ENCODE measurements at places on chromosomes 5 and 9. TPM values are rescaled to one million over a fixed set of nuclear protein-coding genes. Genes with fewer than 3 reads are reported as not detected.

GRCh38 chr5:151688436-151688835 lies 1.7 kb upstream of the SPARC start:
- no peak for DNase-seq
- H3K27me3 ChIP-seq = no peaks in the 10 kb centered on the region
- H3K36me3 ChIP-seq = no peaks in the 10 kb centered on the region
- peaks cover 22% of the 10 kb centered on the region for H3K4me1 ChIP-seq

Gene OR1J2
- total RNA-seq = not detected

GRCh38 chr5:36458746-36459145 lies 147.7 kb upstream of the SLC1A3 start:
- no peaks in the 10 kb centered on the region for H3K4me1 ChIP-seq
- no peak overlapping the region for H3K4me3 ChIP-seq
- no peak overlapping the region for H3K27ac ChIP-seq
- no peaks in the 10 kb centered on the region for H3K36me3 ChIP-seq
- no peak for DNase-seq

DNA sequence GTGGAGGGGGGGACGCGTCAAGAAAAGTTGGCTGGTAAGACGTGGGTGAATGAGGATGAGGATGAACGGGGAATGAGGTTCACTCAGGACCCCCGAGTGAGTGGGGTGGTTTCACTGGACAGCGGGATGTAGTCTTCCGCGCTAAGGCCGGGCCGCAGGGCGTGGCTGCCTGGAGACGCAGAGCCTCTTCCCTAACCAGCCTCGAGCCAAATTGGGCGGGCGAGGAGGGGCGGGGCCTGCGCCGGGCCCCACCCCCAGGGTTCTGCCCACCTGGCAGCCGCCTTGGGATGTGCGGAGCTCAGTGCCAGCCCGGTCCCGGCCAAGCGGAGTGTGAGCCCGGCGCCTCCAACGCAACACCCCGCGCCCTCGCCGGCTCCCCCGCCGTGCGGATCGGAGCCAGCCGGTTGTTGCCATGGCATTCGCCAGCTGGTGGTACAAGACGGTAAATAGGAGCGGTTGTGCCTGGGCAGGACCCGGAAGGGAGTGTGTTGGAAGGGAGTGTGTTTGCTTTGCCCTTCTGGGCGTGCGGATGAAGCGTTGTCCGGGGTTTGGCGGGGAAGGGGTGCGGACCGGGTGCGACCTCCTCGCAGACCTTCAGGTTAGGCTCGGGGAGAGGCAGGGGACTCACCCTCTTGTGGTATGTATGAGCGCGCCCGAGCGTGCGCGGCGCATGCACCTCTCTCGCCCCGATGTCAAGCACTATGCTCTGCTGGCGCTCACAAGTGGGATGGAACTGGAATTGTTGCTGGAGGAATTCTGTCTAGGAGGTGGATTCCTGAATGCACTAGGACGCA lies 746 bp downstream of the CAST start:
- H3K4me3 ChIP-seq = peak overlapping the region; percentile 89
- no peaks in the 10 kb centered on the region for H3K27me3 ChIP-seq
- H3K27ac ChIP-seq = peak overlapping the region; percentile 99
- peak; percentile 88 for DNase-seq
- no peaks in the 10 kb centered on the region for H3K36me3 ChIP-seq

DNA sequence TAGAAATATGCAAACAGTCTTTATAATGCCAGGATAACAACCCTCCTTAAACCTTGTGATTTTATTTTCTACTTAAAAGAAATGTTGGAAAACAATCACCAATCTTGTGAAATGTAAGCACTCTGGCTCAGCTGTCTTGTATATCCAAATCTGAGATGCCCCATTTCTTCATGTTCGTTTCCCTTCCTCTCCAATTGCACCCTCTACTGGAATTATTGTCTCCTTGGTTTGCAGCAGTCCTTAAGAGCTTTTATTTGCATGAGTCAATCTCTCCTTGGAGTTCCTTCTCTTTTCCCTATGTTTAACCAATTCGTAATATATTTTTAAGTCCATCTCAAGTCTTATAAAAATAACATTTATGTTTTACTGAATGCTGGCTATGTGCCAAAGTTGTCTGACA lies 362.0 kb upstream of the CDH10 start:
- no peaks in the 10 kb centered on the region for H3K27me3 ChIP-seq
- H3K4me3 ChIP-seq = no peak overlapping the region
- no peak overlapping the region for H3K27ac ChIP-seq
- no peak for DNase-seq

GRCh38 chr9:109865521-109865920 lies 85.5 kb downstream of the PALM2AKAP2 start:
- H3K4me1 ChIP-seq = peaks cover 38% of the 10 kb centered on the region
- H3K27me3 ChIP-seq = no peaks in the 10 kb centered on the region
- no peak overlapping the region for H3K4me3 ChIP-seq
- H3K36me3 ChIP-seq = no peaks in the 10 kb centered on the region

- H3K4me1 ChIP-seq = no peaks in the 10 kb centered on the region
- no peak overlapping the region for H3K4me3 ChIP-seq
- DNase-seq = no peak
- no peaks in the 10 kb centered on the region for H3K36me3 ChIP-seq
- no peak overlapping the region for H3K27ac ChIP-seq
- no peaks in the 10 kb centered on the region for H3K27me3 ChIP-seq
These were observed 19.6 kb downstream of the CYFIP2 start for GRCh38 chr5:157285310-157286035.

Gene WDR38
- not detected for total RNA-seq

Gene TNFSF15
- 1.5 TPM for total RNA-seq

Measured in tibial nerve (tissue), 4 donors.